ENCODE measurements at places on chromosomes 3 and 15. TPM values are rescaled to one million over a fixed set of nuclear protein-coding genes. Genes with fewer than 3 reads are reported as not detected.

The GSK3B gene
- polyA plus RNA-seq: 24.7 TPM

- no peaks in the 10 kb centered on the region for H3K4me1 ChIP-seq
- H3K4me3 ChIP-seq: no peak overlapping the region
- no peaks in the 10 kb centered on the region for H3K36me3 ChIP-seq
- H3K27me3 ChIP-seq: no peaks in the 10 kb centered on the region
- no peak overlapping the region for H3K27ac ChIP-seq
Measured at GRCh38 chr3:176619833-176620232, 577.4 kb downstream of the TBL1XR1 start.

GRCh38 chr15:73608941-73609340, 24.2 kb downstream of the NPTN start:
- H3K27me3 ChIP-seq: no peaks in the 10 kb centered on the region
- H3K36me3 ChIP-seq: no peaks in the 10 kb centered on the region
- H3K27ac ChIP-seq: peak overlapping the region; percentile 33
- no peak overlapping the region for H3K4me3 ChIP-seq
- H3K4me1 ChIP-seq: peaks cover 9% of the 10 kb centered on the region

The TMEM43 gene
- polyA plus RNA-seq: 52.7 TPM

The CP gene
- 12.5 TPM for polyA plus RNA-seq

The GOLGA6A gene
- polyA plus RNA-seq: not detected

DNA sequence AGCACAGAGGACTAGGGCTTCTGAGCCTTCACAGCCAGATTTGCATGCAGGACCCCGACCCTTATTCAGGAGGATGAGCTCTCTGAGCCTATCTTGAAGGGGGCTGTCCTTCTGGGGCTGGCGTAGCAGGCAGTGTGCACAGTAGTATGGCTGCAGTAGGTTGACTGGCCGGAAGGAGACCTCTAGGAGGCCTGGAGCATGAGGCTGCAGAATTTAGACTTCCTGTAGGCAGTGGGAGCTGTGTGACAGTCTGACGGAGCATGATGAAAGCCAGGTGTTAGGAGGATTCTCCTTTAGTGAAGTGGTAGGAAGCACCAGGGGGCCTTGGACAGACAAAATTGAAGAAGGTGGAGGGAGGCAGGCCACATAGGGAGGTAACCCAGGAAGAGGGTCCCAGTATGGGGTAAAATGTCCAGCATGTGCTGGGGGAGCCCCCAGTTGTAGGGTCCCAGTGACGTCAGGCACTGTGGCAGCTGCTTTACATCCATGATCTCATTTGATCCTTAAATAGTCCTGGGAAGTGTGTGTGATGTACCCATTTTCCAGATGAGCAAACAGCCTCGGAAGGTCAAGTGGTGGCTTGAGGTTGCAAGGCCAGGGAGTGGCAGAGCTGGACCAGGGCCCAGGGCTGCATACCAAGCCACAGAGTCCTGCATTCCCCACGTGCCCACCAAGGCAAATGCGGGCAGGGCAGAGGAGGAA, 36.1 kb downstream of the SPSB4 start:
- no peaks in the 10 kb centered on the region for H3K36me3 ChIP-seq
- no peak overlapping the region for H3K27ac ChIP-seq
- H3K4me1 ChIP-seq: peaks cover 27% of the 10 kb centered on the region
- no peak overlapping the region for H3K4me3 ChIP-seq
- no peaks in the 10 kb centered on the region for H3K27me3 ChIP-seq

DNA sequence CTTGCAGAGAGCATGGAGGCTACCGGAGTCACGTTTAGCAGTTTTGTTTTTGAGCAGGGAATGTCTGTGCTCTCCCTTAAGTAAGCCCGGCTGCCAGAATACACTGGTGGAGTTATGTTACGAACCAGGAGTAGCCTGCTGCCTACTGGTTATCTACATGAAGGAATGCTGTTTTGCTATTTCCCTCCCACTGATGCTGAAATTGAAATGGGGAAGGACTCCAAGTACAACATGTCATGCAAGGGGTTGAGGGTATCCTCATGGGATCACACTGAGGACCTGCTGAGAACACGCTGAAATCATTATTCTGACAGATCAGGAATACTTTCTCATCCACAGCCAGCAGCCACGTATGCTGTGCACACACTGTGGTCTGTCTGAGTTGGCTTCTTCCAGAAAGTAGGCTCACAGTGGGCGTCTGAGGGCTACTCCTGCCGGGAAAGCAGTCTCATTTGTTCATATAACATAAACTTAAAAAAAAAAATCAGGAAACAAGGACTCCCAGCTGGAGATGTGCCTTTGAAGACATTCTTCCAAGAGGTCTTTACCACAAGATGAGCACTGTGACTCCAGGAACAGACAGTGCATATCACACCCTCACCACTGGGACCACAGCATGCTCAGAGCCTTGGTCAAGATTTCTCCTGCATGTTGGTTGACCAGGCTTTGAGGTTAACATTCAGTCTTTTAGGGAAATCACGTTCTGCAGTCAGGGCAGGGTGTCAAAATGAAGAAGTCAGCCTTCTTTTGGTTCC, 300.4 kb upstream of the RASGRP1 start:
- peaks cover 8% of the 10 kb centered on the region for H3K4me1 ChIP-seq
- no peaks in the 10 kb centered on the region for H3K27me3 ChIP-seq
- no peaks in the 10 kb centered on the region for H3K36me3 ChIP-seq
- H3K4me3 ChIP-seq: no peak overlapping the region
- peak overlapping the region; percentile 31 for H3K27ac ChIP-seq

The GOLGA6D gene
- not detected for polyA plus RNA-seq

- H3K27ac ChIP-seq: no peak overlapping the region
- no peaks in the 10 kb centered on the region for H3K27me3 ChIP-seq
- H3K4me3 ChIP-seq: no peak overlapping the region
- H3K36me3 ChIP-seq: no peaks in the 10 kb centered on the region
- DNase-seq: no peak
Measured at GRCh38 chr15:91549581-91549980, 303.9 kb upstream of the SLCO3A1 start.

DNA sequence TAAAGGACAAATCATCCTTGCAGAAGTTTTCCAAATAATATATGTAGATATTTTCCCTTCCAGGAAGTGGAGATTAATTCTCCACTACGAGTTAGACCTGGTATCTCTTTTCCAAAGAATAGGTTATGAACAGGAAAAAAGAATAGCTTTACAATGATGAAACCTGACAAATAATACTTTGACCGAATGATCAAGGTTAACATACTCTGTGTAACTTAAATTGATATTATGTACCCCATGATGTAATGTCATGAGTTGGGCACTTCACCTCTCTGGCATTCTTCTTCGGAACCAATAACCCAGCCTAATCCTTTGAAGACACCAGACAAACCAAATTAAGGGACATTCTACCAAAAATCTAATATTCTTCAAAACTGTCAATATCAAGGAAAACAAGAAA, 48.7 kb upstream of the CNTN3 start:
- DNase-seq: no peak
- H3K4me1 ChIP-seq: no peaks in the 10 kb centered on the region
- no peaks in the 10 kb centered on the region for H3K36me3 ChIP-seq
- H3K27ac ChIP-seq: no peak overlapping the region

DNA sequence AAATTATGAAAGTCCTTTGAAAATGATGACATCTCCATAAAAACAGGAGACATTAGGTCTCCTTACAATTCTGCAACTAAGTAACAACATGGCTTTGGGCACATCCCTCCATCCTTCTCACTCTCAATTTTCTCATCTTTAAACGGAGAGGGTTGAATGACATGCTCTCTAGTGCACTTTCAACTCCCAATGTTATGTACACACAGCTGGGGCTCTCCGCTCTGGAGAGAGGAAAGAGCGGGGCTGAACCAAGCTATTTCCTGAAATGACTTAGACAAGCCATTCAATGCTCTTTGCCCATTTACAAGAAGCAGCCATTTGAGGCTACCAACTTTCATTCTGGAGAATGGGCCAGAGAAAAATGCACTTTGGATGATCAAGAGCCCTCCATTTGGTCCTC, 144.2 kb upstream of the BNIP2 start:
- no peak for DNase-seq
- H3K4me1 ChIP-seq: no peaks in the 10 kb centered on the region
- H3K27ac ChIP-seq: no peak overlapping the region
- no peak overlapping the region for H3K4me3 ChIP-seq
- H3K36me3 ChIP-seq: no peaks in the 10 kb centered on the region

DNA sequence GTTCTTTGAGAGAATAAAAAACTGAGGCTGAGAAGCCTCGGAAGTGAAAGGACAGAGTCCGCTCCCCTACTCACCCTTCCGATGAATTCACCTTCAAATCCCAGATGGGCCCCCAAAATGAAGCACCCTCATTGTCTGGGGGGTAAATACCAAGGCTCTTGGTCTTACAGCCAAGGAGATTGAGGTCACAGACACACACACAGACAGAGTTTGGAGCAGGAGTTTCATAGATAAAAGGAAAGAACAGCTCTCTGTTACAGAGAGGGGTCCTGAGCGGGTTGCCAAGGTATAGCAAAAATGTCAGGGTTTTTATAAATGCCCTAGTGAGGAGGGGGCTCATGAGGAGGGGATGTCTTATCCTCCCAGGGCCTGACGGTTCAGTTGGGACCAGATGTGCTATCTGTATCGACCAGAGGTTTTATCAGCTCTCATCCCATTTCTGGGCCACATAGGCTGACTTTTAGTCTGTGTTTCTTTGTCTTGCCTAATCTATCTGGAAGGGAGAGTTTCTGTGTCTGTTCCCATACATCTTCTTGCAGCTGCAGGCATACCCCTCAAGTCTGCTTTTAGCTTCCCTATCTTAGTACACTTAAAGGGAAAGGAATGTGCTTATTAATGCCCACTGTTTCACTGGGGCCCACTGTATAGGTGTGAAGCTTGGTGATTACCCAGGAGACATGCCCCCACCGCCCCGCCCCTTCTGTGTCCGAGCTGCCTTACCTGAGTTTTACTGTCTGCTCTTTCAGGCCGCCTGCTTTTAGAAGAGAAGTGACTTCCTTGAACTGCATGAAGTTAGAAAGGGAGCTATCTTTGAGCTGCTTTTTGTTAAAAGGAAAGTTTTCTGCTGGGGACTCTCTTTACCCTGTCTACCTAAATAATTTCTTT, 66.8 kb upstream of the ATP11B start:
- no peak overlapping the region for H3K4me3 ChIP-seq
- H3K4me1 ChIP-seq: peaks cover 22% of the 10 kb centered on the region
- DNase-seq: peak; percentile 41
- no peaks in the 10 kb centered on the region for H3K36me3 ChIP-seq

GRCh38 chr3:114687151-114687550, 393.3 kb downstream of the TIGIT start:
- H3K36me3 ChIP-seq: no peaks in the 10 kb centered on the region
- no peak overlapping the region for H3K27ac ChIP-seq
- H3K27me3 ChIP-seq: no peaks in the 10 kb centered on the region
- no peak overlapping the region for H3K4me3 ChIP-seq

The SEMA3B gene
- polyA plus RNA-seq: 104 TPM

The B4GALT4 gene
- polyA plus RNA-seq: 54.0 TPM

The FBXW12 gene
- not detected for polyA plus RNA-seq

GRCh38 chr3:166223120-166223519, 385.9 kb upstream of the BCHE start:
- H3K36me3 ChIP-seq: no peaks in the 10 kb centered on the region
- no peaks in the 10 kb centered on the region for H3K4me1 ChIP-seq
- H3K4me3 ChIP-seq: no peak overlapping the region
- H3K27ac ChIP-seq: no peak overlapping the region
- no peaks in the 10 kb centered on the region for H3K27me3 ChIP-seq

The PRR23B gene
- polyA plus RNA-seq: not detected

DNA sequence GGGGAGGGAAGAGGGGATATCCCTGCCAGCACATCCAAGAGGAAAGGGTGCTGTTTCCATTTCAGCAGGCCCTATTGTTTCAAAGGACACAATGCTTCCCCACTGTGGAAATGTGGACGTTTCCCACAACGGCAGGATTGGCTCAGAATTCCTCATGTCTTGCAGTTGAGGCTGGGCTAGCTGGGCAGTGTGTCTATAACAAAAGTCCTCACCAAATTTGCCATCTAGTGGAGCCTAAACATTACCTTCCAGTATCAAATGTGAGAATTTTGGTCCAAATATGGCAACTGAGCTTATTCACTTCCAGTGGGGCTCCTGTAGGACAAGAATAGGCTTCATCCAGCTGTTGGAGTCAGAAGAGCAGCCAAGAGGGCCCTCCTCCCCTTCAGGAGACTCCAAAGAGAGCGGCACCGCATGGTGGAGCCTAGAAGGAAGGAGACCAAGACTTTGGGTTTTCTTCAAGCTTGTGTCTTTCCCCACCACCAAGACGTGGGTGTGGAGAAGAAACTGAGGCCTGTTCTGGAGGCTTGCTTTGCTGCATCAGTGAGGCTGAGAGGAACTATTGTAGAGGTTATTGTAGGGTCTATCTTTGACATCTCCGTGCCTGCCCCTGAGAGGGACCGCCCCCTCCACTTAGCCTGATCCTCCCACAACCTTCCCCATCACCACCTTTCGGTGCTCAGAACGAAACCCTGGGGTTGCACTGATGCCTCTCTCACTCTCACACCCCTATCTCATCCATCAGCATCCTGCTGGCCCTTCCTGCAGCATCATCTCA, 45.3 kb upstream of the SLCO2A1 start:
- no peaks in the 10 kb centered on the region for H3K4me1 ChIP-seq
- H3K4me3 ChIP-seq: no peak overlapping the region
- H3K27ac ChIP-seq: no peak overlapping the region
- no peaks in the 10 kb centered on the region for H3K27me3 ChIP-seq
- DNase-seq: no peak
